ENCODE measurements at places on chromosomes 2 and 18.

GRCh38 chr2:48319863-48320262 lies 210.1 kb upstream of the STON1 start:
- no peak for DNase-seq

DNA sequence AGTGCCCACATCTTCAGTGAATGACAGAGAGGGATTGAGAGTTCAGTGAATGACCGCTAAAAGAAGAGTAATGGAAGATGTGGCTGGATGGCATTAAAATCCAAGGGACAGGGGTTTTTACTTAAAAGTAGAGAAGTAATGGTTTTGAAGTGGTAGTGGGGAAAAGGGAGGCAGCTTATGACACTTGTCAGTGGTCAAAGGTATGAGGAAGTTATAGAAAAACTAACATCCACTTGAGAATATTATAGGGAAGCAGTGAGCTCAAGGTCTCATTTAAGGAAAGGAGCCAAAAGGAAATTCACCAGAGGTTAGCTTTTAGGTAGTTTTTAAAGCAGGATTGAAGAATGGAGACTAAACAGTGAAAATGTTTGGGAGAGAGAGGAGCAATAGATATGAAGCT lies 24.3 kb downstream of the CDK15 start:
- no peak for DNase-seq

- DNase-seq = no peak
Observed at GRCh38 chr2:205103699-205104098, 558.4 kb downstream of the PARD3B start.

GRCh38 chr2:149650006-149650405 lies 62.4 kb upstream of the MMADHC start:
- no peak for DNase-seq

DNA sequence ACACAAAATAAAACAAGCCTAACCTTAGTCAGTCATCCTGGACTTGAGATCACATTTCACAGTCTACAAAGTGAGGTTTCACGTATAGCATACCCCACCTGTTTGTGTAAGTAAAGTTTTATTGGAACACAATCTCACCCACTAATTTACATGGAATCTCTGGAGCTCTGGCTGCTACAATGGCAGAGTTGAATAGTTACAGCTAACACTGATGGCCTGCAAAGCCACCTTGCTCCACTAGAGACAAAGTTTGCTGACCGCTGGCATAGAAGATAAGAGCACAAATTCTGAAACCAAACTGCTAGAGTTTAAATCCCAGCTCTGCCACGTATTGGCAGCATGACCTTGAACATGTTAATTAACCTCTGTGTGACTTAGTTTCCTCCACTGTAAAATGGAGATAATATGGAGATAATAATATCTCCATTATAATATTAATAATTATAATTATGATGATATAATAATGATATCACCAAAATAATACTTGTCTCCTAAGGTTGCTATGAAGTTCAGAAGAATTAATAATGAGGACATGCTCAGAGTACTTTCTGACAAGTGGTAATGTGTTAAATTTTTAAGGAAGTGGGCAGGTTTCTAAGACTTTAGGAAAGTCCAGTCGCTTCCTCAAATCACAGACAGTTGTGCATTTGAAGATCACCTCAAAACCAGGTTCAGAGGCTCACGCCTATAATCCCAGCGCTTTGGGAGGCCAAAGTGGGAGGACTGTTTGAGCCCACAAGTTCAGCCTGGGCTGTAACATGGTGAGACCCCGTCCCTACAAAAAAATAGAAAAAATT lies 204.6 kb downstream of the SH3RF3 start:
- DNase-seq = no peak

DNA sequence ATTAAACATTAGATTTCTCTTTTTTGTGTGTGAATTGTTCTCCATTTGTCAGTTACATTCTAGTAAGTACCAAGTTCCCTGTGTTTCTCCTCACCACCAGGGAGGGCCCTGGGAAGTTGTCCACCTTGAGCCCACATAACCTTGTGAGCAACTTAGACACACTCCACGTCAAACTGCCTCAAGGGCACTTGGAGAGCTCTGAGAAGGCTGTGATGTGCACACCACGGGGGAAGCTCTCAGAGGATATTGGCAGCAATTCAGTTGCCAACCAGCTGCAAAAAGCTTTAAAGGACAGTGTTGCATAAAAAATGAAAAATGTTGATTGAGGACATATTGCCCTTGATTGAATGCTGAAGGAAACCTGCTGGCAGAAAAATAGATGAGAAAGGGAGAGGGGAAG lies 743.6 kb downstream of the RNF144A start:
- no peak for DNase-seq

DNA sequence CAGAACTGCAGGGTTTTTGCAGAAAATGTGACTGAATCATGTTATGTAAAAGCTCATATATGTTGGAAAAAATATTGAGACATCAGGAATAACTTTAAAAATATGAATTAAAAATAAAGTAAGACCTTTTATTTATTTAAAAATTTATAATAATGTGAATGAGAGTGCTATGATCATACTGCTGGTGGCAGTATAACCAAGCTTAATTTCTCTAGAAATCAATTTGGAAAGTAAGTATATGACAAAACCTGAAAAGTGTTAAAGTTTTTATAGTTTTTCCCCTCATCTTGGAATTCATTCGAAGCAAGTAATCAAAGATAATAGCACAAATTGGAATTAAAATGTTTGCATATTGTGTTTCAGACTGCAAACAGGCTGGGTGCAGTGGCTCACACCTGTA lies 7.5 kb downstream of the SLC39A10 start:
- no peak for DNase-seq

- DNase-seq = no peak
Observed at GRCh38 chr2:20471148-20471547, 24.3 kb downstream of the RHOB start.

GRCh38 chr2:15842758-15843666 lies 97.3 kb upstream of the MYCN start:
- DNase-seq = no peak
